ENCODE measurements at places on chromosomes 6 and 20. TPM values are rescaled to one million over a fixed set of nuclear protein-coding genes. Genes with fewer than 3 reads are reported as not detected.

Gene PNLDC1
- not detected for total RNA-seq

Gene KHDC1L
- not detected for total RNA-seq

Gene CGAS
- total RNA-seq = 11.3 TPM

Gene RPS6KA2
- 107 TPM for total RNA-seq

Gene PHACTR3
- total RNA-seq = not detected

Gene EMILIN3
- not detected for total RNA-seq

Gene ULBP3
- 19.4 TPM for total RNA-seq

Gene CST3
- total RNA-seq = 123 TPM

Gene OR2H2
- not detected for total RNA-seq

Measured in thoracic aorta endothelial cell (primary cell).